ENCODE measurements at places on chromosomes 5 and 9.

- DNase-seq, result no peak
Measured at GRCh38 chr9:28014212-28014611, 440.9 kb upstream of the C9orf72 start.

DNA sequence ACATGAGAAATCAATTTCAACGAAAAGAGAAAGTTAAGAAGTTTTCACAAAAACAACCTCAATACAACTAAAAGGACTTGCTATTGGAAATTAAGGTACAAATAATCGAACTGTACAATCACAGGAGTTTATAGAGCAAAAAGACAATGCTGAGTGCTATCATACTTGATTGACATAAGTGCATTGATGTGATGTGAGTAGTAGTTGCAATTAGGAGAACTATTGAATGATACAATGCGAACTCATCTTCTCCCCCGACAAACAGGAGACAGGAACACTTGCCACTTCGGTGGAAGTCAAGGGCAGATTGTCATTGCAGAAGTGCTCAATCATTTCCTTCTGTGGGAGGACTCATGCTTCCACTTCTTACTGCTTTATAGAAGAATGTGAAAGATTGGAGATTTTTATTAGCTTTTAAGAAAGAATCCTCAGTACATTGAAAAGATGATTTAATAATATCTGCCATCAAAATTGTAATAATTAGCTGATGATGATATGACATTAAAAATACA, 276.6 kb upstream of the MPDZ start:
- no peak for DNase-seq

GRCh38 chr9:101516655-101517054, 17.0 kb upstream of the RNF20 start:
- DNase-seq, result no peak

GRCh38 chr5:98108497-98108896, 665.0 kb upstream of the RGMB start:
- no peak for DNase-seq

GRCh38 chr9:101387871-101388506, 3.2 kb upstream of the BAAT start:
- DNase-seq, result no peak

- DNase-seq, result no peak
Measured at GRCh38 chr5:30103052-30103451, 1090.4 kb upstream of the CDH6 start.

DNA sequence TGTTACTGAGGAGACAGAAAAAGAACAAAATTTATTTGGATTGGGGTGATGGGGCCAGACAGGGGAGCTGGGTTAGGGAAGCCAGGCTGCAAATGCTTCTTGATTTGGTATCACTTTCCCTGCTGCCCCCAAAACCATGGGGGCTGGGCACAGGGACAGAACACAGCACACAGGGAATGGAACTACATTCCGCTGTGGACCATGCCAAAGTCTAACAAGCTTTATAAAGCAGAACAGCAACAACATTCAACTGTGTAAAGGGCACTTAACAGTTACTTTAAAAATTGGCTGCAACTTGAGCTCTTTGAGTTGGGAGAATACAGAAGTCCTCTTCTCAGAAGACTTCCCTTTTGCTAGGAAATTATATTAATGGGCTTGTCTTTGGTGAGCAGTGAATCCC, 23.8 kb downstream of the C5orf58 start:
- no peak for DNase-seq

DNA sequence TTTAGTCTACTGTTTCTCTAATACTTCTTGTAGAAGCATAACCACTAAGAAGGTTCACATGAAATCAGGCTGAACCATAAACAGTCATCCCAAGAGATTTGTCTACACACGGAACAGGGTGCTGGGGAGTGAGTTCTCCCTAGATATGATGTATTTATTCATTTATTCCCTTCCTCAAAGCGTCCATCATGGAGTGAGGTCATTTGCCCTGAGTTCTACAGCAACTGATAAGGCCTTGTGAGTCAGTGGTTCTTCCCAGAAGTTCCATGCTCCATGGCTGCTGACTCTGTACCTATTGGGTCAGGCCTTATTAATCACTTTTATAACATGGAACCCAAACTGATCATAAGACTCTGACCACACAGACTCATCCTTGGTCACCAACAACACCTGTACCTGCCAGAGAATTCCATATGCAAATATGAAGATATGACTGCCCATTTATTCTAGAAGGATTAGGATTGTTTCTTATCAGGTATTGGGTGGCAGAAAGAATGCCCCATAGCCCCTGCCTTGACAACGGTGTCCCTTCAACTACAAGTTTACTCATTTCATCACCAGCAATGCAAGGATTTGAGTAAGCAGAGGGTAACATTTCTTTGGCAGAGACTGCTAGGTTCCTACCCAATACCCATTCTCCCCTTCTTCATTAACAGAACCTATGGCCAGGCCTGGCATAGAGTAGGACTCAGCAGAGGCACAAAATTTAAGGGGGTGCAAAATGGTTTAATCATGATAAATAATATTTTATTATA, 118.1 kb downstream of the LHFPL2 start:
- no peak for DNase-seq

DNA sequence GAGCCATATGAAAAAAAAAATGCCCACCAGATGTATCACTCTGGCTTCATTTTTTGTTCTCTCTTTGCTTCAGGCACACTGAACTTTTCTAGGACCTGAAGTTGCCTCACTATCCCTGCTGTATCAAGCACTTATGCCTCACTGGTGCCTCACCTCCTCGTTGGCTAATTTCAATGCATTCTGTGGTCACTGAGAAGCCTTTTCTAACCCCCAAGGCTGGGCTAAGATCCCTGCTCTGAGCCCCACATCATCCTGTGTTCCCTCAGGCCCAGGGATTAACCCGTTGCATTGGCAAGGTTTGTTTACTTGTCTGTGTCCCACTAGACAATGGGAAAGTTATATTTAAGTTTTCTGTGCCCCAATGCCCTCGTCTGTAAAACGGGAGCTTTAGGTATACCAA, 362.7 kb downstream of the OSTF1 start:
- DNase-seq, result no peak

GRCh38 chr9:89986190-89986589, 381.4 kb downstream of the GADD45G start:
- DNase-seq, result no peak

DNA sequence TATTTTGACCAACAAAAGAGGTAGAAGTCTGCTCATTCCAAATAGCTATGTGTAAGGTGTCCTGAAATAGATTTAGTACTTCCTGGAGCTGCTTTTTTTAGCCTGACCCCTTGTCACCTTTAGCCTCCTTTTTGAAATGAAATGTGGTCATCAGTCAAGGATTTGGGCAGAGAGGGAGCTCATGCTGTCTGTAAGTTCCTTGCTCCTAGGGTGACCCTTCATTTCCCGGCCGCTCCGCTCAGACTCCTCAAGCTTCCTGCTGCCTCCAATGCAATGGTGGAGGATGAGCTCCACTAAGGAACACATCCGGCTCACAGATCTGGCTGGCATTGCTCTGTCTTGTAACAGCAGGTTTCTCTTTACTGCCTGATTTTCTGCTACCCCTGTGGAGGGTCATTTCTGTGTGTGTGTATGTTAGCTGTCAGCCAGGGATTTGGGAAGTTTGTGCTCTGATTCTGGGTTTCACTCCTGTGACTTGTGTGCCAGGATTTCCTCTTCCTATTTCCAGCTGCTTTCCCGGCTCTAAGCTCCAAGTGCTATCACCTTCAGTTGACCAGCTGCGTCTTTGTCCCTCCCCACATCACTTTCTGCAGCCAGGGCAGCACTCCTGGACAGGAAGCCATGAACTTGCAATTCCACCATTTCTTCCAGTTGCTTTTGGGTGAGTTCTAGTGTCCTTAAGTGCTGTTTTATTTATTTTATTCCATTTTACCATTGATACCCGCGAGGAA, 265.9 kb downstream of the ICE1 start:
- no peak for DNase-seq

- no peak for DNase-seq
Measured at GRCh38 chr9:92795598-92796336, 31.1 kb upstream of the BICD2 start.

GRCh38 chr5:75677607-75678006, 39.6 kb downstream of the POC5 start:
- no peak for DNase-seq

GRCh38 chr5:136174021-136174659, 18.8 kb downstream of the SMIM32 start:
- DNase-seq, result no peak

- no peak for DNase-seq
Measured at GRCh38 chr9:22037954-22038690, 29.0 kb upstream of the CDKN2B start.

GRCh38 chr9:27572566-27572917, 739 bp downstream of the C9orf72 start:
- DNase-seq, result no peak

DNA sequence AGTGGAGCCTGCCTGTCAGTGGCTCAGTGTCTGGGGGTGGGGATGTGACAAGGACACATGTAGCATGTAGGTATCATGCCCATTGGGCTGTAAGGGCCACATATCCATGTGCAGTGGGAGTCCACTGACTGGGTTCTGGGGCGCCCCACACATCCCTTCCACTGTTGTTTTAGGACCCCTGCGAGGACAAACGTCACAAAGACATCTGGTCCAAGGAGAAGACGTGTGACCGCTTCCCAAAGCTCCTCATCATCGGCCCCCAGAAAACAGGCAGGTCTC, 33.4 kb downstream of the NDST1 start:
- DNase-seq, result no peak

DNA sequence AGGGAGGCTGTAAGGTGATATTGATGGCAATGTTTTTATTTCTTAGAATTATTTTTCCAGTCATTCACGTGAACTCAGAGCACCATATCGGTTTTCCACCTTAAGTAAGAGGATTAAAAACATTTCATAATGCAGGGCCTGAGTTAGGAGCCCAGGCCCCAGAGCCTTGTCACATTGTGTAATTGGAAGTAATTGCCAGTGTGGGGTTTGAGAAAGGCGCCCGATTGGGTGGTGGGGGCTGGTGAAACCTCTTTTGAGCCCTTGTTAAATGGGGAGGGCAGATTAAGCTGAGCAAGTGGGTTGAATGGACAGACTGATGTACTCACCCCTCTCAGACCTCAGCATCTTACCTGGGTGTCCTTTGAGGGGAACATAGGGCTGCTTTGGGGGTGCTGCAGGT, 116.7 kb upstream of the PITX1 start:
- no peak for DNase-seq

- no peak for DNase-seq
Measured at GRCh38 chr9:90821697-90822096, 20.1 kb downstream of the SYK start.

GRCh38 chr5:90084342-90084741, 325.2 kb downstream of the CETN3 start:
- DNase-seq, result no peak

DNA sequence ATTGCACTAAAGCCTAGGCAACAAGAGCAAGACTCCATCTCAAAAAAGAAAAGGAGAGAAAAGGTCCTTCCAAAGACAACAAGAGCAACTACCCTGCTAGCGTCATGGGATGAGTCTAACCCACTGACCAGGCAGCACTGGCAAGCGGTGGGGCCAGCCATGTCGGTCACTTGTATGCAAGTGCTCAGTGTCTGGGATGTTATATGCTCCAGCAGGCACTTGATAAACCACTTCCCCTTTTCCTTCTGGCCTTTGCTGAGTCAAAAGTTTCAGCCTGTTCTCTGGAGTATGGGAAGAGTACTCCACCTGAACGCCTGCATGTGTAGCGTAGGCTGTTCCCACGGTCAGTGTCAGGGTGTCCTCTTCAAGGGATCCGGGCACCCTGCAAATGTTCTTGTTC, 9.2 kb upstream of the MXD3 start:
- no peak for DNase-seq

- no peak for DNase-seq
Measured at GRCh38 chr9:80885894-80886293, 803.5 kb downstream of the TLE1 start.

- DNase-seq, result no peak
Measured at GRCh38 chr5:10505517-10506095, 58.3 kb upstream of the ANKRD33B start.

DNA sequence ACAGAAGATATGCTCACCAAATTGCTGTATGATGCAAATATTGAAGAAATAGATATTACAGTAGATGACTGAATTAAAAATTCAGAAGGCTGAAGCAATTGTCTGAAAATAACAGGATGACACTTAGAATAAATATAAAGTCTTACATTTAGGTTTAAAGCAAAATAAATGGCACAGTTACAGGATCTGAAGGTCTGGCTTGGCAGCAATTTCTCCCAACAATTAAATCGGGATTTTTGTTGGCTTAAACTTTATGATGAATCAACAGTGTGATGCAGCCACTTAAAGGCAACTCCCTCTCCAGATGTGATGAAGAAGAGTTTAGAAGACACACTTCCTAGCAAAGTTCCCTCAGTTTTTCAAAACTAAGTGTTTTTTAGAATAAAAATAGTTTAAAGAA, 80.5 kb downstream of the NREP start:
- DNase-seq, result no peak

DNA sequence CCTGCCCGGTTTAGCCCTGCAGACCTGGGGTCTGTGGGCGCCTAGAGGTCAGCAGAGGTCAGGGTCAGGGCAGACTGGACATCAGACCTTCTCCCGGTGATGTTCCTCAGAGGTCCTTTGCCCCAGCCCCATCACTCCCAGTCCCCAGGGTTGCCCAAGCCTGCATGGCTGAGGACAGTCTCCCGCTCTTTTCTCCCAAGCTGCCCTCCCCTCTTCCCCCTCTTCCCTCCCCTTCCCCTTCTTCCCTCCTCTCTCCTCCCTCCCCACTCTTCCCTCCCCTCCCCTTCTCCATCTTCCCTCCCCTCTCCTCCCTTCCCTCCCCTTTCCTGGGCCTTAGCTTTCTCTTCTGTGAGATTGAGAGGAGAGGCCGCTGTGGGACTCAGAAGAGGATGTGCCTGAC, 10.4 kb downstream of the LHX3 start:
- no peak for DNase-seq

GRCh38 chr5:42636425-42636824, 120.2 kb upstream of the CCDC152 start:
- no peak for DNase-seq

DNA sequence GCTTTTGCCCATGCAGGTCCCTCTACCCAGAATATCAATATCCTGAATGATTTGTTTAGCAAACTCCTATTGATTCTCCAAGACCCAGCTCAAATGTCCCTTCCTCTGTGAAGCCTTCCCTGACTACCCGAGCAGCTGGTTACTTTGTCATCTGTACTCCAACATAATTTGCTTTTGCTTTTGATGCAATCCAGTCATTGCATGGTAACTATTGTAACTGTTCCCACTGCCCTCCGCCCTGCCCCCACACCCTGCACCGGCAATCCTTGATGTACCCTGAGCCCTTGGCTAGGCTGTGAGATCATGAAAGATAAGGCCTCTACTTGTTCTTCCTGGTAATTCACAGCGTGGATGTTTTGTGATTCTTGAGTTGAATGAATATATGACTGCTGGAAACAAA, 119.9 kb upstream of the BOD1 start:
- DNase-seq, result no peak
